ENCODE measurements at places on chromosomes 2 and 18.

DNA sequence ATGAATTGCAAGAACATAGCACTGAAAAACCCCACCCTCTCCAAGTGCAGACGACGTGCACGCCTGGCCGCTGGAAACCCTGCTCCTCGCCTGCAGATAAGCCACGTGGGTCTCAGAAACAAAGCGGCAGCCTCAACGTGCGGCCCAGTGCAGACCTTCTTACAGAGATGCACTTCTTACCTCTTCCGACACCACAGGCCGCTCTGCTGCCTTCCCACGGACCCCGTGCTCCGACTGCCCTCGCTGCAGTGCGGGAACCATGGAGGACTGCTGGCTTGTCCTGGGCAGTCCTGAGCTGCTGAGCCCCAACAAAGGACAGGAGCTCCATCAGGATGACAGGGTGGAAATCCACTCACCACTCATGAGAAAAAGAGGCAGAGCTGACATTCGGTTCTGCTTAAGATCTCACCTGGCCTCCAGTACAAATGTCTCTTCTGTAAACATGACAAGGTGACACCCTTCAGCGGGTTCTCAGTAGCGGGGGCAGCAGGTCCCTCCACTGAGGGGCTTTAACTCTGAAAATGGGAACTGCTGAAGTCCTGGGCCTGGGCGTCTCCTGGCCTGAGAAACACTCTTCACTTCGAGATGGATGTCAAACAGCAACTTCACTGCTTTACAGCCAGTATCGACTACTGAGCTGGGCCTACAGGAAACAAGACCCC lies 6.2 kb downstream of the COPS9 start:
- no peak for DNase-seq

- DNase-seq = no peak
Measured at GRCh38 chr2:82316586-82316985, 2012.0 kb upstream of the LRRTM1 start.

GRCh38 chr2:233934524-233934923 lies 17.4 kb downstream of the TRPM8 start:
- no peak for DNase-seq

- no peak for DNase-seq
Measured at GRCh38 chr2:43228321-43228751, 1.9 kb upstream of the ZFP36L2 start.

DNA sequence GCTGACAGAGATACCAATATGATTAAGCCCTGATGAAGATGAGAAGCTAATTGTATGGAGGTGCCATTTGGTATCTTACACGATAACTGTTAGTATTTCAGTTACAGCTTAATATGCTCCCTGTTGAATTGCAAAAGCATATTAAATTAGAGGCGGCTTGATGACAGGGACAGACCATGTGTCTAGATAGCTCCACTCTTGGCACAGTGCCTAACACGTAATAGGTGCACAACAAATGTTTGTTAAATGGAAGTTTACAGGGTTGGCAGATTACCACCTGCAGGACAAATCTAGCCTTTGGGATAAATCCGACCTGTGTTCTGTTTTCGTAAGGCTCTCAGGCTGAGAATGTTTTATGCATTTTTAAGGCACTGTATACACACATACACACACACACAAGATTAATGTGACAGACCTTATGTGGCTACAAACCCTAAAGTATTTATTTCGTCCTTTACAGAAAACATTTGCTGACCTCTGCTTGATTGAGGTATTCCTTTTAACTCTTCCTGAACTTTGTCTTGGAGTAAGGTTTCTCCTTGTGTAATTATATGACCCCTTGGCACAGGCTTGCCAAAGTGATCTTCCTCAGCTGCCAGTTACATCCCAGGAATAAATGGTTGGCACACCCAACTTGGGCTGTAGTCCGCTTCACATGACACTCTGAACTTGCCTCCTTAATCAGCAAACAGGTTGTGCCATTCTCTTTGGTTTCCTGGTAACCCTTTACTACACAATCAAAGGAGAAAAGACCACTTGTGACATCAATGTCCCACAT lies 348.9 kb downstream of the HRH4 start:
- no peak for DNase-seq

DNA sequence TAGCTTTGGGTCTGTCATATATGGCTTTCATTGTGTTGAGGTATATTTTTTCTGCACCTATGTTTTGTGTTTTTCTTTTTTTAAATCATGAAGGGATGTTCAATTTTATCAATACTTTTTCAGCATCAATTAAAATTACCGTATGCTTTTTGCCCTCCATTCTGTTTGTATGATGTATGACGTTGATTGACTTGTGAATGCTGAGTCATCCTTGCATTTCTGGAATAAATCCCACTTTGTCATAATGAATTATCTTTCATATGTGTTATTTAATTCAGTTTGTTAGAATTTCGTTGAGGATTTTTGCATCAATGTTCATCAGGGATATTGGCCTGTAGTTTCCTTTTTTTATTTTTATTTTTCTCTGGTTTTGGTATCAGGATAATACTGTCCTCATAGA lies 790.9 kb downstream of the TMEM182 start:
- DNase-seq = no peak

DNA sequence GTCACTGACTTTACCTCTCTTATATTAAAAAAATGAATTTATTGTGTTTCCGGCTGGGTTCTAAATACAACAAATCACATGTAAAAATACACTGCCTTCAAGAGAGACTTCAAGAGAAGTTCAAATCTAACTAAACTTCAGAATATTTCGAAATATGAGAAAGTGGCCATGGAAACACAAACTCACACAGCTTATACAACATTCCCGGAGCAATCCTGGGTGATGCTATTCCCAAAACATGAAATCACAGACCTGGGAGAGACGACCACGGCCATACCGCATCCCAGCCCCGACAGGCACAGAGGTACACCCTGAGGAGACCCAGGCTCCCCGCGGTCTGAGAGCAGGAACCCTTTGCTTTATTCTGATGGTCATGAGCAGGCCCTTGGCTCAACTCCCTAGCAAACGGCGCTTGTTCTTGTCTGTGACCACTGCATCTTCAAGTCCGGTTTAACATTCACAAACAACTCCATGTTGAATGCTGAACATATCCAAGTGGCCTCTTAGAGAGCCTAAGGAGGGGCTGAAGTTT lies 185.4 kb upstream of the REV1 start:
- DNase-seq = no peak

DNA sequence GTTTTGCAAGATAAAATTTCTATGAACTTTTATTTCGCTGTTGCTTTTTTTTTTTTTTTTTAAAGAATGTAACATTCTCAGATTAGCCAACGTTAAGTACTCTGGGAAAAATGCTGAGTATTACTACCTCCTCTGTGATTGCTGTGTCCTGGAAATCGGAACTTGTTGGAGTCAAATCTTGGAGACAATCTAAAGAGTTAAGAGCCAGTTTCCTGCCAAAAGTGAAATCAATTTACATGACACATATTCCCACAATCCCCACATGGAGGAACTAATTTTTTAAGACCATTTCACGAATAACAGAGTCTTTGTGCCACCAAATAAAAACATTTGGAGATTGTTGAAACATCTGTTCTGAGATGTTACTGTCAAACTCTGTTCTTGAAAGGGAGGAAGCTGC lies 127.8 kb downstream of the MEP1B start:
- no peak for DNase-seq

DNA sequence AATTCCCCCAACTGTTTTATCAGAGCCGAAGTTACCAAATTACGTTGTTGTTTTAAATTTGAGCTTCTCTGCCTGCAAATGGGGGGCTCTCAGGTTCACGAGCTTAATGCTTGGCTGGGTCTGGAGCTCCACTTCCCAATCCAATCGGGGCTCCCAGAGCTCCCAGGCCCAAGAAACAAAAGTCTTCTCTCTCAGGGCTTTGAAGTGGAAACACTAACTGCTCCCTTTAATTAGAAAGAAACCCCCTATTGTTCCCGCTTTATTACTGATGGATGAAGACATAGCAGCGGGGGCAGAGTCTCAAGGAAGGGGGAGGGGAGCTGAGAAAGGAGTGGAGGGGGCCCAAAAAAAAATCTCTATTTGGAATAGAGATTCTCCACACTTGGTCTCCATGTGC lies 15.6 kb upstream of the PKDCC start:
- no peak for DNase-seq

GRCh38 chr2:25184254-25184653 lies 15.9 kb upstream of the POMC start:
- no peak for DNase-seq

DNA sequence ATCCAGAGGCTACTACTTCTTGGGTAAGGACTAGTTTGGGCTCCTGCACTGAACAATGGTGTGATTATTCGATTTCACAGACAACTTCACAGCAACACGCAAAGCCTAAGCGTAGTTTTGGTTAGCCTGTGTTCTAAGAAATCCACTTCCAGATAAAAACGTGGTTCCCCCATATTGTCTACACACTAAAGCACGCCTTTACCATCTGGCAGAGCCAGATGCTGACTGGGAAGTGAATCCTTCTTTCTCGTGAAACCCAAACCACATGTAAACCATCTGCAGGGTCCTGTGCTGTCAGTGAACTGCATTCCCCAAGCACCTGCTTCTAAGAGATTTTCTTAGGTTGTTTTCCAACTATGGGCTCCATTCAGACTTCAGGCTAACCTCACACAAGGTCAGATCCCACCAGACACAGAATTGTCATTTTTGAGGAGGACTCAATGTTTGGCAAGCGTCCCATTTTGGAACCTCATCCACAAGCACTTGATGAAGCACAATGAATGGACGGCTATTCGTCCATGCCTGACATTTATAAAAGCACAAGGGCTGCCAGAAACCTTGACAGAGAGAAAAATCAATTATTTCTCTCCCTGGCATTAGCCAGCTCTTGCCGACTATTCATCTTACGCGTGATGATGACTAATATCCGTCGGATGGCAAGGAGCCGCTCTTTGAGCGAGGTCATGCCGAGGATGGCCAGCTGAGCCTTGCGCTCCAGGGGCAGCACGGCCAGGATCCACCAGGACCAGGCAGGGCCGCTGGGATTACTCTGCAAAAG lies 38.4 kb downstream of the LONRF2 start:
- DNase-seq = no peak

DNA sequence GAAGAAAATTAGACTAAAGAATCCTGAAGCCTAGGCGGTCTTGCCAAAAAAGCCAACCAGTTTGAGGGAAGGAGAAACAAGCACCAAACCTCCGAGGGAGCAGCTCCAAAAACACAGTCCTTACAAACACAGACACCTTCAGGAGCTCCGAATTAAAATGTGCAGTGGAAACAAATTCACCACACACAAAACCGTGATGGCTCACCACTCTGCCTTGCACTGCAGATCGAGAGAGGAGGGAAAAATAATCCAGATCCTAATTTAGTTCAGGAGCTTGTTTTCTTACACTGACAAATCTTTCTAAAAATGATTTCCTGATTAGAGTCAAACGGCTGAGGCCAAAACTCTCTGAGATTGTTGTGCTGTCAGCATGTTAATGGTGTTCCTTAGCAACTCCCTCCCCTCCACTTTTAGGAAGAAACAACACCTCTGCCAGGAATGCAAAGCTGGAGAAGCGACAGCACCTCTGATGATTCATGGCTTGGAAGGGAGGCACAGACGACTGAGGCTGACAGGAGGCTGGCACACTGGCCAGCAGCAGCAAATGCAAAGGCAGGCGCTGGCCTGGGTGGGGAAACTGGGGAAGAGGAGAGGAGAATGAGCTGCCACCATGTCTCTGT lies 249.4 kb upstream of the KLHL29 start:
- DNase-seq = no peak

GRCh38 chr2:55918856-55919255 lies 4.7 kb downstream of the EFEMP1 start:
- DNase-seq = no peak

DNA sequence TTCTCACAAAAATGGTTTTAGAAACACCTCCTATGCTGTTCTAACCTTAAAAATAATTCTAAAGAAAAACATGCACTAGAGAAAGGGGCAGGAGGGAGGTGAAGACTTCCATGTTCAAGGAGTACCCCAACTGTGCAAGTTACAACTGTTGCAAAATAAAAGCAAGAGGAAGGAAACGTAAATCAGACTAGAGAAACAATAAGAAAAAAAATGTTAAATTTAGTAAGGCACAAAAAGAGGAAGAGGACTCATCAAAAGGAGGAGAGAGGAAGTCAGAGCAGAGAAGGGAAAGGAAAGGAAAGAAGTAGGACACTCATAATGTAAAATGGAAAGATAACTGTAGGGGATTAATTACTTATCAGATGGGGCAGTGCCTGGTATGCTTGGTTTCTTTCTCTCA lies 34.1 kb downstream of the RAPH1 start:
- no peak for DNase-seq
